ENCODE measurements at places on chromosomes 2 and 18.

- no peak for DNase-seq
Observed at GRCh38 chr2:105961599-105962146, 217.0 kb downstream of the NCK2 start.

- DNase-seq: no peak
Observed at GRCh38 chr2:2719015-2719414, 387.9 kb upstream of the MYT1L start.

- no peak for DNase-seq
Observed at GRCh38 chr2:164574931-164575330, 46.4 kb downstream of the GRB14 start.

DNA sequence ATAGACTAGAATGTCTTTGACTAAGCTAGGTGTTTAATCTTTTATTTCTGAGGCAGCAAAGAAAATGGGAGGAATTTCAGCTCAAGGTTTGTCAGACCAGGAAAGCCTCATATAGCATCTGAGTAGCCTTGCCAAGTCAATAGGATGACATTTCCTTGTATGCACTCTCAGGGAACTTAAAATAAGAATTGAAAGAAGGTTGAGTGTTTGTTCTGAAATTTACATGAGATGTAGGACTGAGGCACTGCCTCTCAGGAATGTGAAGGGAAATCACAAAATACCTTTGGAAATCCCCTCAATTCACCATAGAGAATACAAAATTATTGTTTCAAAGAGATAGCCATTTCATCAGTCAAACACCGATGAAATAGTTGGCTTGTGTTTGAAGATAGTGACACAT is 392.0 kb upstream of the NRP2 start:
- no peak for DNase-seq

DNA sequence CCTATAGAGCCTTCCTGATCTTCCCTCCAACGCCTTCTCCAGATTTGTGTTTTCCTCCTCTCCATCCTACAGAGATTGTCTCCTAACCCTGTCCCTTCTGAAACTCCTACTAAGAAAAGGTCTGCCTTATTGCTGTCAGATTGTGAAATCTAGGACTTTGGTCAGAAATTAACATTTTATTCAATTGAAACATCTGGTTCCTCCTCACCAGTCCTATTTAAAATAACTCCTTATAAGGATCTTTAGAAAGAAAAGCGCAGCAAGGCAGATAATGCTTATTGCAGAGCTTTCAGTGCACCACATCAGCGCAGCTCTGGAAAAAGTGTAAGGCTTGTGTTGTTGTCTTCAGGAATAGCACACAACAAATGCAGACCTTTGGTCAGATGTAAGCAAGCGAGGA is 477.8 kb upstream of the CHST9 start:
- DNase-seq: no peak

- DNase-seq: no peak
Observed at GRCh38 chr2:36568516-36569246, 29.3 kb downstream of the FEZ2 start.

DNA sequence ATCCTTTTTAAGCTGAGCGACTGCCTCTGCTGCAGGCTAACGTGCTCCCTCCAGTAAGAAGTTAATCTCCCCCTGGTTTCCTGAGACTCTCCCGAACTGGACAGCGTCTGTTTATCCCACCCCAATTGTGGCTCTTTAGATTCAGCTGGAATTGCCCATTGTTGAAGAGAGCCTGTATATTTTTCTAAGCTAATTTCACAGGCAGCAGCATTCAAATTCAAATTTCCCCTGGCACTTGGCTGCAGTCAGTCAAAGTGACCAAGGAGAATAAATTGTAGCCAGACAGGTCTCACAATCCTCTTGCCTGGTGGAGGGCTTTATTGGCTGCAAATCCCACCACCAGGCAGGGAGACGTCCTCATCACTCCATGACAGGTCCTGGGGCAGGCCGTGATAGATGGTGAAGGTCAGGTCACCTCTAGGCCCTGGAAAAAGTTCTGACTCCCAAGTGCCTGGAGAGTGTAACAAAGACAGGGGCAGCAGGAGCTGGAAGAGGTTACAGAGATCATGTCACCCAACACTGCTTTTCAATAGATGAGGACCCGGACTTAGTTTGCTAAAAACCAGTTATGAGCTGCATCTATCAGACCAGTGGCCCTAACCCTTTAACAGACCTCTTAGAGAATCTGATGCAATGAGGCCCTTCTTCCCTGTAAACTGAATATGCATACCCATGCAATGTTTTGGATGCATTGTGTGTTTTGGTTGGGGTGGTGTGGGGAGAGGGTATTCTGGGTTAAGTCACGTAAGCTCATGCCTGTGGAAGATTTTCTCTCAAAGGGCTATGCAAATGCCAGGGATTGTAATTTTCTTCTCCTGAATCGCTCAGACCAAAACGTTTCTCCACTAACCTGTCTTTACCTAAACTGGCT is 32.3 kb upstream of the C18orf32 start:
- no peak for DNase-seq

DNA sequence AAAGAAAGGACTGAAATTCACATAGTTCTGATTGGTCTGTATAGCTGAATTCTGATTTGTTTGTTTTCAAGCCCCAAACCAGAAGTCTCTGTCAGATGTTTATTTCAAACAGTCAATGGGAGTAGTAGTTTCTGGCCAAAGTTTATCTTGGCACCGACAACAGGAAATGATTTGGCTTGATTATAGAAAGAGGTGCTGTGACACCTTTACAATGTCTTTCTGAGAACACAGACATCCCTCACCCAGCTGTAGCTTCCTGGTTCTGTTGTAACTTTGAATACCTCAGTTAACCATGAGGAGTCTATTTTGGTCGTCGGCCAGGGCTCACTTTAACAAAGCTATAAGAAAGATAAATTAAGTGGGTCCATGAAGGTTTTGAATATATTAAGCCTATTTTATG is 545.0 kb upstream of the ZNF804A start:
- no peak for DNase-seq

DNA sequence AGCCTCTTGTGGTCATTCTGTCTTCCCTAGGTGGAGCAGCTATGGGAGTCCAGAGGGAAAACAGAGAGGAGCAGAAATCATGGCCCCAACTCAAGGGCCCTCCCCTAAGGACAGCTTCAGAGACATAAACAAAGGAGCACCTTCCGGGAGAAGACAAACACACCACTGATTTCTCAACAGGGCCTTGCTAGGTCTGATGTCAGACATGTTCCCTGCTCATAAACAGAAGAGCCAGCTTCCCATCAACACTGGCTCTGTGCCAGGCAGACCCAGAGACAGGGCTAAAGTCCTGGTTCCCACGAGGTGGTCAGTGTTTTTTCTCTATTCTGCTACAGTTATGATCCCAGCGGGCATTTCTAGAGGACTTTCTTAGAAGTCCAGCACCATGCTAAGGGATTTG is 19.3 kb downstream of the CXCR2 start:
- DNase-seq: no peak

DNA sequence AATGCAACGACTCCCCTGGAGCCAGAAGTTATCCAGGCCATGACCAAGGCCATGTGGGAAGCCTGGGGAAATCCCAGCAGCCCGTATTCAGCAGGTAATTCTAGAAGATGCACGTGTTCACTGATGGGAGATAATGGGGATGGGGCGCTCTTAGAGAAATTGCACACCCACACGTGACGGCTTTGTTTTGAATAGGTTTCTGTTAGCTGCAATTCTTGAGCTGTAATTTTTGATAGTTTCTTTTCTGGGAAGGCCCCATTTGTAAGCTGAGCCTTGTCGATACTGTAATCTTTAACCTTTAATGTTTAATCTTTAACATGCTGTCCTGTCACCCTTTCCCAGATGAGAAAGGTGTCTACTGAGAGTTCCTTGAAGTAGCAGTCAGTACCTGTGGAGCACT is 3.6 kb downstream of the SCLY start:
- DNase-seq: no peak

- DNase-seq: no peak
Observed at GRCh38 chr2:218392891-218393462, 6.7 kb upstream of the CTDSP1 start.

DNA sequence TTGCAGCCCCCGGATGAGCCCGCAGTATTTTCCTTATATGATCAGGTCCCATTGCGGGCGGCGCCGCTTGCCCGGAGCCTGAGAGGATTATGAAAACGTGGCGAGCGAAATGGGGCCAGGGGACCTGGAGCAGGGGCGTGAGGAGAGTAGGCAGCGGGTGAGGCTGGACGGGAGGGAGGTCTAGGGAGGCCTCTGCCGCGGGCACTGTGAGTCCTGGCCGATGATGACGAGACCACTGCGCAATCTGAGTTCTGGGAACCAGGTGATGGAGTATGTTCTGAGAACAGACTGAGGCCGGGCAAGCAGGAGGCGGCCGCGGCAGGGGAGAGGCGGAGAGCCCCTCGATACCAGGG is 790 bp upstream of the ACAA2 start:
- no peak for DNase-seq

GRCh38 chr2:65922794-65923193 is 490.4 kb upstream of the SPRED2 start:
- DNase-seq: no peak

Measured in CD8-positive, alpha-beta memory T cell (primary cell).